Epithelial cell of alveolus of lung (primary cell): ENCODE measurements at places on chromosomes 4 and X. TPM values are rescaled to one million over a fixed set of nuclear protein-coding genes. Genes with fewer than 3 reads are reported as not detected.

The PPBP gene
- total RNA-seq: 1.2 TPM in 1 of 2 replicates, not detected in the other

The SPIN2A gene
- 0.16 and 0.52 TPM in 2 replicates for total RNA-seq

The ARSD gene
- 8.8 and 14.1 TPM in 2 replicates for total RNA-seq

The TLL1 gene
- 0.08 and 0.26 TPM in 2 replicates for total RNA-seq

The P2RY10 gene
- not detected in 2 replicates for total RNA-seq

The MAGEB1 gene
- total RNA-seq: not detected in 2 replicates

The SYP gene
- 0.13 TPM in 1 of 2 replicates, not detected in the other for total RNA-seq

The AIFM1 gene
- total RNA-seq: 14.6 and 18.3 TPM in 2 replicates

The DCLK2 gene
- total RNA-seq: 1.8 and 5.0 TPM in 2 replicates

The PAGE1 gene
- total RNA-seq: not detected in 2 replicates

The ABCG2 gene
- 0.08 and 1.0 TPM in 2 replicates for total RNA-seq

The FHL1 gene
- 43.7 and 197 TPM in 2 replicates for total RNA-seq

The MTMR1 gene
- 11.4 and 19.4 TPM in 2 replicates for total RNA-seq

The ANXA10 gene
- total RNA-seq: 1.8 and 6.7 TPM in 2 replicates

The ZBTB49 gene
- 2.1 and 3.7 TPM in 2 replicates for total RNA-seq
